ENCODE measurements at places on chromosomes 7 and 10.
A peak's percentile ranks its signal among the peaks of the same experiment; 100 is the strongest.

DNA sequence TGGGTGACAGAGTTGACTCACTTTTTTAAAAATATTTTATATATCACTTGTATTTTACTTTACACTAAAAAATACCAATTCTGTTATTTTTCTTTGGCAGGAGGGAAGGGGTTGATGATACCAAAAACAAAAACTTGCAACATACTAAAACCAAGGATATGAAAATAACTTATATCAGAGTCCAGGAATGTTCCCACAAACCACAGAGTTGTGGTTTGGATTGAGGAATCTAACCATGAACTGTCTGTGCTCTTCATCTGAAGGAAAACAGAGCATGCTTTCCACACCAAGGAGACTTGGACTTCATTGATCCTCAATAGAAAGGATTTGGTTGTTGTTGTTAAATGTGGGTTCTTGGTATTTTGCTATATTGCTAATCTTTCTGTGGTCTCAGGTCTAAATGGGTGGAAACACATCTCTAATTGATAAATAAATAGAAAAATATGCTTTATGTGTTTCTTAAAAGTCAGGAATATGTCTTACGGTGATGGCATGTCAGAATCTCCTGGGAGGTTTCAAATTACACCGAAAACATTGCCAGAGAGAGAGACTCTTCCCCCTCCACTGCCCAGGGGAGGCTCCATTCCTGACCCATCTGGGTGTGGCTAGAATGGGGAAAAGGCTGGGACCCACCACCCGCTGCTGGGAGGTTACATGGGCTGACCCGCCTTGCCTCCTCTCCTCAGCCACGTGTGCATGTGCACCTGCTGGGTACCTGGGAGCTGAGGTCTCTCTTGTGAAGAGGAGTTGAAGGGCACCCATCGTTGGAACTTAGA, 46.9 kb upstream of the STK17A start:
- DNase-seq, result no peak

- no peak for DNase-seq
These were observed 264.2 kb upstream of the PCDH15 start for GRCh38 chr10:55065185-55065584.

- no peak for DNase-seq
These were observed 26.1 kb upstream of the FAM221A start for GRCh38 chr7:23653942-23654341.

DNA sequence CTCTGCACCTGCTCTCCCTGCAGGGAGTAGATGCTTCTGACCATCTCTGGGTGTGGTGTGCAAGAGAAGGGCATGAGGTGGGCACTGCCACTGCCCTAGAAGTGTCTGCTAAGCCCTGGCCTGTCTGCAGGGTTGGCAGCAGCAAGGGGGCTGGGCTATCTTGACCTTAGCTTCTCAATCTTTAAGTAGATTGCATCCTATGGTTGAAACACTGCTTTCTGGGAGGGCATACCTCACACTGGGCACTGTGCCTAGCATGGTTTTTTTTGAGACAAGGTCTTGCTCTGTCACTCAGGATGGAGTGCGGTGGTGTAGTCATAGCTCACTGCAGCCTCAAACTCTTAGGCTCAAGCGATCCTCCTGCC, 54.9 kb downstream of the CLIP2 start:
- DNase-seq, result no peak

DNA sequence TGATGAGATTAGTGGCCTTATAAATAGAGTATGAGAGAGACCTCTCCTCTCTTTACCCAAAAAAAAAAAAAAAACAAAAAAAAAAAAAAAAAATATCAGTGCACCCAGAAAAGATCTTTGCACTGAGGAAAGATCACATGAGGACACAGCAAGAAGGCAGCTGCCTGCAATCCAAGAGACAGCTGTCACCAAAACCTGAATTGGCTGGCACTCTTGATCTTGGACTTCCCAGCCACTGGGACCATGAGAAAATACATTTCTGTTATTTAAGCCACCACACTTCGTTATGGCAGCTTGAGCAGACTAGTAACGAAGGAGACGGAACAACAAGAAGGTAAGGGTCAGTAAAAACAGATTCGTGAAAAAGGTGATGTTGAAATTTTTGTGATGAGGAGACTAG, 47.0 kb downstream of the TMEM106B start:
- DNase-seq, result no peak

GRCh38 chr10:6843894-6844650, 264.0 kb upstream of the PRKCQ start:
- DNase-seq, result no peak

DNA sequence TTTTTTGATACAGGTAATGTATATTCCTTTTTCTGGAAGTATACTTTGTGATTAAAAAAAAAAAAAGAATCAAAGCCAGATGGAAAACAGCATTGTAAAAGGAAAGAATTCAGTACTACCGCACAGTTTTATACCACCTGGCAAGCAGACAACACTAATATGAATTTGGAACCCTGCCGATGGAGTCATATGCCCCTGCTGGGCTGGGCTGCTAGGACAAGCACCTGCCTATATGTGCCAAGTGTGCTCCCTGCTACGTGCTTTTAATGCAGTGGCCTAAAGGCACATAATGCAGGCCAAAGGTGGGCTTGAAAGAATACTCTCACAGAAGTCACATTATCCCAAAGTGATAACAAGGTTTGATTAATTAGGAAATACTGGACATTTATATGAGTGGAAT, 29.8 kb upstream of the WAC start:
- no peak for DNase-seq

- DNase-seq, result no peak
These were observed 107.7 kb downstream of the CPEB3 start for GRCh38 chr10:92183199-92183598.

GRCh38 chr7:33604056-33604455, 301.3 kb upstream of the BMPER start:
- no peak for DNase-seq

DNA sequence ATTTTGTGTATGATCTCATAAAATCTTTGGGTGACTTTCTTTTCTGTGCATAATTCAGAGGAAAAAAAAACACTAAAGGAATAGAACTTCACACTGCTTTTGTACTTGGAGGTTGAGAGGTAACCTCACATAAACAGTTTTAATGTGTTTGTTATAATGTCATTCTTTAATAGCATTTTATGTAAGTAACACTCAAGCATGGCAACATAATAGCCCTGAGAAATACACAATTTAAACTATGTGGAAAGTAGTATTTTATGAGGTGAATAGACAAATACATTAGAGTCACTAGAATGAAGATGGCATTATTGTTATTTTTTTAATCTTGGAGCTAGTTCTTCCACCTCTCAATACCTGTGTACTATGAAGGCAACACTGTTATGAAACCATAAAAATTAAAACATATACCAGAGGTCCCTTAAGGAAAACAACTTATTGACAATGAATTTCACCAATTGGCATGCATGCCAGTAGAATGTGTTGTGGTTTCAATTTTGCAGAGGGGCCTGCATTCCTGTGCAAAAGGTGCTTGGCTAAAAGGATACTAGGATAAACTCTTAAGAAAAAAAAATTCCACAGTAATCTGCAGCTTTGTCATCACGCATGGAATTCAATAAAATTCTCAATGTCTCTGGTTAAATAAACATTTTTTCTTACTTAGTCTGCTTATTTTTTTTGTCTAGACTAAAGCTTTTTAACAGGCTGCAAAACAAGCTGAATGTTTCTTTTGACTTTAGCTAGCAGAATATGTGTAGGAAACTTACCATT, 102.5 kb downstream of the CD36 start:
- DNase-seq, result no peak

- DNase-seq, result no peak
These were observed 9.4 kb upstream of the PPIA start for GRCh38 chr7:44787041-44787440.

DNA sequence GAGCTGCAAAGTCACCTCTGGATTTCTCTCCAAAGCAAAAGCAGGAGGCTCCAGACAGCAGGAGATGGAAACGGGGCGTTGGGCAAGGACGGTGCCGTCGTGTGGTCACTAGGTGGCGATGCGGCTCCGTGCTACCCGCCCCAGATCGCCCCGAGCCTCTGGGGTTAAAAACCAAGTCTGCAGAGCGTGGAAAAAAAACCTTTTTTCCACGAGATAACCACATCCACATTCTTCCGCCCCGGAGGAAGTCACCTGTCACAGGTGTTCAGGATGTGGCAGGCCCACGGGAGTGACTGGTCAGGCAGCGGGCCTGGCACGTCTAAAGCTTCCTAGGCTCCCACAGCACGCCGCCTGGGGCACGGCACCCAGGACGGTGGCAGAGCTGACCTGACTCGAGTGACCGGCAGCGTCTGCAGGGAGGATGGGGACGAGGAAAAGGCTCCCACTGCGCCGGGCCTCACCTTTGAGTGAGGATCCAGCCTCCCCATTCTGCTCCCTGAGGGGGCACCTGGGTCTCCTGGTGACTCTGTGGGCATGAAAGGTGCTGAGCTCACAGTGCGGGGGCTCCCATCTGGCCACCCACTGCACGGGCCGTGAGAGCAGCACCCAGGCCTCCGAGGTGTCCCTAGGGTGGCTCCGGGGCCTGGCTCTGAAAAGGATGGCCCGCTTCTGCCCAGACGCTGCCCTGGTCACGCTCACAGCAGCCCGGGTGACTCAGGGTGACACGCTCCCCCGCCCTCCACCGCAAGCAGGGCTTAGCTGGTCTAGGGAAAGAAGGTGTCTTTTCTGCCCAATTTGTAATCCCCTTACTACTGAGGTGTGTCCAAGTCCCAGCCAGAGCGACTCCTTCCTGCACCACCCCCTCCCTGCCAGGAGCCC, 71.3 kb upstream of the TNRC18 start:
- peak; percentile 72 for DNase-seq

DNA sequence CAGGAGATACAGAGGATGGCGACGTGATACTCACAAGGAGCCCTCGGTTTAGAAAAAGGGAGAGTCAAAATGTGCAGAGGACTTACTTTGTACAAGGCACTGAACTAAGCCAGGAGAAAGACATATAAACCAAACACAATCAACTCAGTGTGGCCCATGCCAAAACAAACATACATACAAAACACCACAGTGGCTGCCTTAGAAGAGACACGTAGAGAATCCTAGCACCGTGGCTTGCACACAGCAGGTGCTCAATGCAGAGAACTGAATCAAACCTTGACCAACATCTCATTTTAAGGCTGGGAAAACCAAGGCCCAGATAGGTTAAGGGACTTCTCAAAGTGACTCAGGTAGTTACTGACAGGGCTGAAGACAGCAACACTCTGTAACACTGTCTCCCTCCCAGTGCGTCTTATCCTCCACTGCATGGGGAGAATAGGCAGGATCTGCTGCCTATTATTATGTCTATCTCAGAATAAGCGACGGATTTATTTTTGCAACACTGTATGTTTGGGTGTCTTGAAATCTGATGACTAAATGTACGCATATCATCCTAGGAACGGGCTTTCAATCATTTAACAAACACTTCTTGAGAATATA, 11.0 kb downstream of the SORBS1 start:
- no peak for DNase-seq

GRCh38 chr7:75961218-75961617, 33.2 kb downstream of the TMEM120A start:
- DNase-seq, result no peak

DNA sequence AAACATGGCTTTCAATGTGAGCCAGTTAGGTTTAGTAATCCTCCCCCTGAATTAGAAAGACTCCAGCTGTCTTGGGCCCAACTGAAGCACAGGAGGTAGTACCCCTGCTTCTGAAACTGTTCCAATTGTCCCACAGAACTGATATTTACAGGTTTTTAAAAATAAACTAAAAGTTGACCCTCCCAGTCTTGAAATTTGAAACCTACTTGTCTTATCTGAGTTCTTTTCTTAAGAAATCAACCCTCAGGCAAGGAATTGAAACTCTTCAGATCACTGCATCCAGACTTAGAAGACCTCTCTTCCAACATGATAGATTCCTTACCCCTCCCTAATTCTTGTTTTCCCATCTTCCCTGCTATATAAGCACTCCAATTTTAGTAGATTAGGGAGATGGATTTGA, 13.3 kb upstream of the ARHGAP21 start:
- no peak for DNase-seq

GRCh38 chr7:19871102-19871501, 97.7 kb upstream of the TMEM196 start:
- DNase-seq, result no peak

GRCh38 chr7:16774986-16775385, 21.4 kb downstream of the TSPAN13 start:
- DNase-seq, result no peak

DNA sequence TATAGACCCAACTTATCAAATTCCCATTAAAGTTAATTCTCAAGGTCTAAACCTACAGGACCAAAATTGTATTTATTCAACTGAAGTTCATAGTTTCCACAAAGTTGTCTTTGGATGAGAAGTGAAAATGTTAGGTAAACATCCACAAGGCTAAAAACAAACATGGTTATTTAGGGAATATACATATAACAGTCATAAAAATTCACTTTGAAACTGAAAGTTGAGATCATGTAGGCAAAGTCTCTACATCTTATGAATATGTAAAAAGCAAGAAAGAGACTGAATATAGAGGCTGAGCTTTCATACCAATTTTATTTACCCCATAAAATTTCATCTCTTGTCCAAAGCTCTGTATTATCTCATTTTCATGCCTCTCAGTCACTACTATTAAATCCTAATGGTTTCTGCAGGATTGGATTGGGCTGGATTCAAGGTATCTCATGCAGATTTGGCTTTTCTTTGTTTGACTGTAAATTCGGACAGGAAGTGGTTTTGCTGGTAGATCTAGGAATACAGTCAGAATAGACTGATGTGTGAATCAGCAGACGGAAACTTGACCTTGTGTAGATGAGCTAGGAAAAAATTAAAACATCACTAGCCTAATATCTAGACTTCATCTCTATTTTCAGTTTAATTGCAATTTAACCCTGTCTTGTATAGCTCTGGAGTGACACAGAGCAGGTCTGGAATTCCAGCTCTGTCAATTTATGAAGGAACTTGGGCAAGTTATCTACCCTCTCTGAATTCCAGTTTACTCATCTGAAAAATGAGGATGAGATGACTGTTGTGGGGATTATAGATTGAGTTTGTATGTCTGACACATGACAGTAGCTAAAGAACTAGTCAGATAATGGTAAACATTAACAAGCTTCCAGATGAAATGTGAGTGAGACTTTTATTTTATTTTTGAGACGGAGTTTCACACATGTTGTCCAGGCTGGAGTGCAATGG, 27.3 kb upstream of the SKAP2 start:
- DNase-seq, result no peak

GRCh38 chr10:79923669-79924068, 25.2 kb downstream of the SFTPD start:
- no peak for DNase-seq

GRCh38 chr7:125098377-125098970, 168.8 kb upstream of the POT1 start:
- DNase-seq, result no peak

- no peak for DNase-seq
These were observed 49.9 kb upstream of the TMEM106B start for GRCh38 chr7:12161146-12161545.

DNA sequence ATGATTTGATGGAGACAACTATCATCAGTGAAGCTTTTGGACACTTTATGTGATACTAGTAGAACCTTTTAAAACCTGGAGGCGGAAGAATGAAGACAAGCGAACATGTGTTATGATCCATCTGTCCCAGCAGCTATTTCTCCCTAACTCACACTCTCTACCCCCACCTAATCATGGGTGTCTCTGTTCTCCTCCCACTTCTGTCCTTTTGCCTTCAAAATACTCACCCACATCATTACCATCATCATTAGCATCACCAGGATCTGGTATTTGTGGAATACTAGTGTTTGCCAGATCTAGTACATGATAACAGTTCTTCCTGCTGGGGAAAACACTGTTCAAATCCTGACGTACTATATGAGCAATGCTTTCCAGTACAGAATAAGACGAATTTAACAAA, 287.7 kb downstream of the DOCK4 start:
- DNase-seq, result no peak

Measured in putamen (tissue), 1 donor.